ENCODE measurements at places on chromosomes 3 and 15.

GRCh38 chr3:37558580-37558979 lies 303.1 kb upstream of the CTDSPL start:
- no peak for DNase-seq

GRCh38 chr15:101651554-101652097 lies 555 bp downstream of the TM2D3 start:
- no peak for DNase-seq

DNA sequence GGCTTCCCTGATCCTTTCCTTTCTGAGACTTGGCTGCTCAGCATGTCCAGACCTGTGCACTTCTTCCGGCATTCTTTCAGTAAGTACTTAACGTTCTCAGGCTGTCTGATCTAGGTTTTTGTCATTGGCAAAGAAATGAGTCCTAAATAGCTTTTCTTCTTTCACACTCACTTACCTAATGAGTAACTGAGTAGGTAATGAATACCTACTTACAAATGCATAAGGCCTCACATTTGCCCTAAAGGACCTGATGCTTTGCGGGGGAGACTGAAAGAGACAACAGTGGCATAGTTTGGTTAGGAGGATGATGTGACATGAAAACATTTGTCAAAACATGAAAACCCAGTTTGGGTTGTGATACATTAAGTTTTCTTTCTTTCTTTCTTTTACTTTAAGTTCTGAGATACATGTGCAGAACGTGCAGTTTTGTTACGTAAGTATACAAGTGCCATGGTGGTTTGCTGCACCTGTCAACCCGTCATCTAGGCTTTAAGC lies 516.7 kb upstream of the CFAP20DC start:
- no peak for DNase-seq

- peak; percentile 48 for DNase-seq
These were observed 3.6 kb downstream of the CTNNB1 start for GRCh38 chr3:41202834-41203345.

Measured in suppressor macrophage treated with lipopolysaccharide for 1 hour (primary cell).